ENCODE measurements at places on chromosomes 6 and 20.

GRCh38 chr6:121615493-121615892 is 180.0 kb downstream of the GJA1 start:
- DNase-seq: no peak

DNA sequence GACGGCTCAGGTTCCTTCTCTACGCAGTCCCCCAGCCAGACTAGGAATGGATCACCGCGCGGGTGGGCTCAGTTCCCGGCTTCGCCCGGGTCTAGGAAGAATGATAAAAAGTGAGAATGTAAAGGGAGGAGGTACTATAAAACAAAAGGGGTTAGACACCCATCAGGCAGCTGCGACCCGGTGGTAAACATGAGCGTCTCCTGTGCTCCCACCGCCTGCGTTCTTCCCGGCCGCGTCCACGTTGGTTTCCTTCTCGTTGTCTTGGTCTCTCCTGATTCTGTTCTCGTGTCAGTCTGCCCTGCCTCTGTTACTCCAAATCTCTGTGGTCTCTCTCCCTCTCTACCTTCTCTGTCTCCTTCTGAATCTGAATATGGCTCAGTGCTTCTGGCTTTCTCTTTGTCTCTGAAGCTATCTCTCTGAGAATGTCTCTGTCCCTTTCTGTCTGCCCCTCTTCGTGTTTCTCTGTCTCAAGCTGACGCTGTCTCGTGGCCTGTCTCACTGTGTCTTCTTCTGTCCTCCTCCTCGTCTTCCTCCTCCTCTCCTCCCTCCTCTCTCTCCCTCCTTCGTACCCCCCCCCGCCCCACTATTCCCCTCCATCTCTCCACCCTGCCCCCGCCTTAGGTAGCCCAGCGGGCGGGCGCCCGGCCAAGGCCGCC is 41.6 kb upstream of the FOXP4 start:
- DNase-seq: no peak

- no peak for DNase-seq
These were observed 91.6 kb downstream of the RNF217 start for GRCh38 chr6:125053809-125054208.

GRCh38 chr6:32816746-32817204 is at the start of gene HLA-DOB:
Gene HLA-DOB, minus strand, starts transcription at chr6:32817002. Its CDS starts 51 bp downstream, at chr6:32816951.
- no peak for DNase-seq

DNA sequence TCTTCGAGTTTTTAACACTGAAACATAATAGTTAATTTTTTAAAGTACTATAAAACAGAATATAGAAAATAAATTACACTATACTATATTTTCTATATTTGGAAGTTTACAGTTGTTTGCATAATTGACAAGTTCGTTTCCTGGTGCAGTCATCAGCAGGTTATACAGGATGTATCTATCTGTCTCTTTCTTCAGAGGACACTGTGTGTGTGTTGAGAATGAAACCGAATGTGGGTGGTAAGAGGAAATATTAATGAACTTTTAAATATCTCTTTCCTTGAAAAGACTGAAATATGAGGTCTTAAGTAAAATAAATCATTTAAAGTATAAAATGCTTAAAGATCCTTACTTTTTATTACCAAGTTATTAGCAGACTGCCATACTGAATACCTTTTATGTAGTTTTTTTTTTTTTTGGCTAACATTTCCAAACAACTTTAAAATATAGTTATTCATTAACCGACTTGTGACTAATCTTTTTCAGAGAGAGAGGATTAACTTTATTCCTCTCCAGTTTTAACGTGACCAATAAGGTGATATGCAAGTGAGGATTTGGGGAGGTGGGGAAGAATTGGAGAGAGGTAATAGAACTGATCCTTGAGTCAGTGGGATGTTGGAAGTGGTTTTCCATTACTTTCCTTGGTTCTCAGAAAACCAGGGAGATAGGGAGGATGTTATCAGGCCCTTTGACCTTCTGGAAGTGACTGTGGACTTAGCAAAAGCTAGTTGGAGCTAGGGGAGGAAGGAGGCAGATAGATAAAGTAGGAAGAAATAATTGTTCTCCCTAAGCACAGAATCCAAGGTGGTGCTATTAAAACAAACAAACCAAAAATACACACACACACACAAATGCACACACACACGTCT is 380.0 kb upstream of the FLRT3 start:
- no peak for DNase-seq

DNA sequence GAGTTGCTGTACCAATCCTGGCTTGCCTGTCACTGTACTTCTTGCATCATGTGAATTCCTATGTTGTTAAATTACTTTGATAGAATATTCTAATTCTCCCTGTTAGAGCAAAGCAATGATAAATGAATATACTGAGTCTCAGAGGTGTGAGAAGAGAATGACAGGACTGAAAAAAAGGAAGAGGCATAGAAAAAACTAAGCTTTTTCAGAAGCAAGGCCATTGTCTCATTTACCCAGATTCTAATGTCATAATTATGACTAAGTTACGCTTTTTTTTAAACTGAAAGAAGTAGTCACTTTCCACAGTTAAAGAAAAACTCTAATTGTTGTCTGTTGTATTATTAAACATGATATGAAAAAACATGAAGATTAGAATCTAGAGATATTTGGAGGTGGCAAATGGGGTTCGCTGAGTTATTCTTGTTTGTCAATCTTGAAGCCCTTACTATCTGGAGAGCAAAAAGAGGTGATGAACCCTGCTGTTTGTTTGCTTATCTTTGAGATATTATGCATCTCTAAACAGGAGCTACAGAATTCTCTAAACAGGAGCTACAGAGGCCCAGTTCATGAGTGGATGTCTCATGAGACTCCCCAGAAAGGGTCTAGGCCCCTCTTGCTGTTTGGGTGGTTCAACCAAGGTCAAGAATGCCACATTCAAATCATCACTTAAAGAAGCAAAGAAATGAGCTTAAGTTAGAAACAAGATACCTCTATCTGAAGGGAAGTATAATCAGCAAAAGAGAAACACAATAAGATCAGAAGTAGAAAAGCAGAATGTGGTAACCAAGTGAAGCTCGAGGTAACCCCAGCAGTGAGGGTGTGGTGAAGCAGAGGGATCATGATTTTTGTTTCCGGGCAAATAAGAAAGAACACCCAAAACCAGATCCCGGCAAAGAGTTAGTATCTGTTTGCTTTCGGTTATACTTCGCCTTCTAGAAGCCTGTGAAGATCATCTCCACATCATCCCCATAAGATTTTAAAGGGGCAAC is 33.3 kb upstream of the THEMIS start:
- DNase-seq: no peak

DNA sequence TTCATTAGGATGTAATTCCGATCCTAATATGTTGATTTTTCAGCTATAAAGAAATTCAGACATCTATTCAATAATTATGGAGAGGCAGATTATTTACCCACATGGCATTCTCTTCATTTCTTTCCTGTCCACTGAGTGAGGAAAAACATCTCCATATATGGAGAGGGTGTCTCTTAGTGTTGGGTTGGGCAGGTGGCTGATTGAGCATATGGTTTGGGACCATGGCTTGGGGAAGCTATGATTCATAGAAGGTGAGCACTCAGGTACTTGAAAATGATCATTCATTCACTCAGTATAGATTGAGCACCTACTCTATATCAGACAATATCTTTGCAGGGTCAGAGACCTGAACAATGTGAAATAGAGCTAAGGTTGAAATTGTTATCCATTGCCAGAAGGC is 41.3 kb upstream of the IL20RA start:
- no peak for DNase-seq

DNA sequence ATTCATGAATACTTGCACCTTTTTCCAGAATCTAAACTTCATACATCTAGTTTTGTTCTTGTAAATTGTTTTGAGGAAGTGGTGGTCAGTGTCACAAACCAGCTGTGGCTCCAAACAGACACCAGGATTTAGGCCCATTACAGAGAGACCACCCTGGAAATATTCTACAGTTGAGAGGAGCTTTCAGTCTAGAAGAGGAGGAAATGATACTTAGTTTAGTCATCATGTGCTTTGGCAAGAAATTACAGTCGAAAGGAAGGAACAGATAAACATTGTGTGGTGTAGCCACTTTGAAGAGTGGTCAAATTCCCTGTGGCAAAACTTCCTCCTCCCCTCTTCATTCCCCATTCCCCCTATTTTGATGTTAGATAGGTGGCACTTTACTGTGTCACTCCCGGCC is 15.7 kb downstream of the DCBLD1 start:
- no peak for DNase-seq

GRCh38 chr20:43963872-43964791 is 49.5 kb downstream of the TOX2 start:
- peak; percentile 36 for DNase-seq

- no peak for DNase-seq
These were observed 163.2 kb upstream of the LAMA2 start for GRCh38 chr6:128719786-128720185.

DNA sequence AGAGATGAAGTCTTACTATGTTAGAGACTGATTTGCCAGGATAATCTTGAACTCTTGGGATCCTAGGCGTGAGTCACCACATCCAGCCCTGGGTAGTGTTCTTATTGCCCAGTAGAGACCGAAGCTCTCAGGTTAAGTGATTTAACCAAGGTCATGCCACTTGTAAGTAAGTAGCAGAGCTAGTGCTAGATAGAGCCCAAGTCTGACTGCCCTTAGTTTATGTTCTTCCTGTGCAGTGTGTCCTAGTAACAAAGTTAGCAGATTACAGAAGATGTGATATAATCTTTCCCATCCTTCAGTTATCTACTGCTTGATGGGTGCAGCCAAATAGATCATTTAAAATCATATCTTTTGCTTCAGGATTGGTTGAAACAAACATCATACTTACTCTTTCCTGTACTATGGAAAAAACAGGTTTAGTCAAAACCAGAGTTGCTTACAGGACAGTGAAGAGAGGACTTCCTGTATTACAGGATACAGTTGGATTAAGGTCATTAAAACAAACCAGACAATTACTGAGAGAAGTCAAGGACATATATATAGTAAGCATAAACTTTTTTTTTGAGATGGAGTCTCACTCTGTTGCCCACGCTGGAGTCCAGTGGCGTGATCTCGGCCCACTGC is 9.5 kb upstream of the PABPC1L start:
- DNase-seq: no peak

- DNase-seq: no peak
These were observed 15.6 kb downstream of the SNRPC start for GRCh38 chr6:34772940-34773339.

GRCh38 chr6:110366975-110367374 is 8.8 kb upstream of the METTL24 start:
- no peak for DNase-seq

DNA sequence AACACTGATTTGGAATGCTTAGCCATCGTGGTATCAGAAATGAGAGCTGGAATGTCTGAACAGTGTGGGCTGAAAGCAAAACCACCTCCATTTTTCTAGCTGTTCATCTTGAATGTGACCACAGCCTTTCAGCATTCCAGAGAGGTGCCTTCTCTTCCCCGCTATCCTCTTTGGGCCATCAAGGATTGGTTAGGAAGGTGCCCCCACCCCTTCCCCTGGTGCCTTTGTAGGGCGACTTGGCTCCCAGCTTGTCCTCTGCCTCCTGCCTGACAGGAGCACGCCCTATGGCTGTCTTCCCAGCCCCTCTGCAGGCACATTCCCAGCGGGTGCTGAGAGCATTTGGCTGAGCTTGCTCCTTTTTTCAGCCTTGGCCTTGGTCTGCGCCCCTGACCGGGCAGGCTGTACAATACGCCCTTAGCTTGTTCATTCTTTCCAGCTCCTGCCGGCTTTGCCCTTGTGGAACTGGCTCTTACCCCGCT is 97.5 kb downstream of the ARMC2 start:
- no peak for DNase-seq

DNA sequence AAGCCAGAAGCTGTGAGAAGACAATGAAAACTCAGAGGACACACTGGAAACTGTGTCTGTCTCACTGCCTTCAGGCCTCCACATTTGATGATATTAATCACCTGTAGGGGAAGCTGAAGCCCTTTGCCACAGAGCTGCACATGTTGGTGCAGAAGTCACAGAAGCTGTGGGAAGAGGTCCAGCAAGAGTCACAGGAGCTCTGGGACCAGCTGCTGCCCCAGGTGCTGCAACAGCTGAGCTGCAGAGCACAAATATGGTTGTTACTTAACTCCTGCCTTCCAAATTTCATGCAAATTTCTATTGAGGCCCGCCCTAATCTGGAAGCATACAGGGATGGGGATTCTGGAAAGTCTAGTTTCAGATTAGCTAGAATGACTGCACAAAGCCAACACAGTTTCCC is 169.3 kb downstream of the OGFRL1 start:
- DNase-seq: no peak

GRCh38 chr6:164469276-164469949 is 840.0 kb downstream of the C6orf118 start:
- no peak for DNase-seq

- DNase-seq: no peak
These were observed 56.9 kb downstream of the FAM229B start for GRCh38 chr6:112144145-112144926.

GRCh38 chr20:24438331-24438730 is 31.1 kb upstream of the SYNDIG1 start:
- no peak for DNase-seq

DNA sequence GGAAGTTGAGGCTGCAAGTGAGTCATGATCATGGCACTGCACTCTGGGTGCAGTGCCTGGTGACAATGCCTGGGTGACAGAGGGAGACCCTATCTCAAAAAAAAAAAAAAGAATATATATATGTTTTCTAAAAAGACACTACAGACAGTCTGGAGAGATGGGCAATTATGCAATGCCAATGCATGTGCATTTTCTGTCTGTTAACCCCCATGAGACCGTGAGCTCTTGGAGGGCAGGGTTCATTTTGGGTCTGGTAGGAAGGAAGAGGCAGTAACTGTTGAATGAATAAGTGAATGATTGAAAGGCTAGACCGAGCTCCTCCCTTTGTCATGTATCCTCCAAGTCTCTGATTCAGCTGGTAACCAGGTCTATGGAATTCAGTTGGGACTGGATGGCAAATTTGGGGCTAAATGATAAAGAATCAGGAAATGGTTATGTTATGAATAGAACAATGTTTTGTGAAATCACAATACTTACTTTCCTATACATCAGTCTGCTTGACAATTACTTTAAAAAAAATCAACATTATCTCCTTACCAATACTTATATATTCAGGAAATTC is 5.6 kb upstream of the BLCAP start:
- DNase-seq: no peak

DNA sequence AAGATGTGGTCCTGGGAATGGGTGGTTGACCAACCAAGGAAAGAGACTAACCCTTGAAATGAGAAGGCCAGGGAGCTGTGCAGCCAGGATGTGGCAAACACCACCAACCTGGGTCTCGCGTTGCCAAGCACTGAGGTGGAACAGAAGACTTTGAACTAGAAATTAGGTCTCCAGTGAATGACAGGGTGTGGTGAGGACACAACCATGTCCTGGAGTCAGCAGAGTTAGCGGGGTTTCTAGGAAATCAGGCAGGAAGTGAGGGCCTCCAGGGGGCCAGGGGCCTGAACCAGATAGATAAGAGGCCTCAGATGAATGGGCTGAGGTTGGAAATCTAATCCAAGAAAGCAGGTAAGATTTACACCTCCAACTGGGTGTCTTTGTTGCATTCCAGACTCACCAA is 353.3 kb upstream of the ARID1B start:
- no peak for DNase-seq

DNA sequence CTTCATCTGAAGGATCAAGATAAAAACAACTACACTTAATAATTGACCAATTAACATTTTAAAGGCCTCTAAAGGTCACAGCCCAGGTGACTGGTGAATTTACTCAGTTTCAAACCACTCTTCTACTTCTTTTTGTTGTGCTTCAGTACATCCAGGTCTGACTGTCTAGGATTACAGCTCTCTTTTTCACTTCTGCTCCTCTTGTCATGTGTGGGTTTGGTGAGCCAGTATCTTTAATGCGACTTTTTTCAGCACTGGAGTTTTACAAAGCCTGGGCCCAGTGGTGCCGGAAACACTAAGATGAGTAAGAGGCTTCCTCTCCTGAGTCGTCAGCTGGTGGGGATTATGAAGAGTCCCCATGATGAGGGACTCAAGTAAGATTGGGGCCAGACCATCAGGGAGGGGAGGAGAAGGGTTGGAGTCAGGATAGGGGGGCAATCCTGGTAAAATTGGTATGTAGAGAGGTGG is 27.0 kb downstream of the HECA start:
- peak; percentile 54 for DNase-seq

Data from GM12892 (cell line).